DMS79 treated with DMSO at 0.1 percent for 48 hours (cell line): ENCODE measurements at places on chromosomes 6 and 20.
A peak's percentile ranks its signal among the peaks of the same experiment; 100 is the strongest.

DNA sequence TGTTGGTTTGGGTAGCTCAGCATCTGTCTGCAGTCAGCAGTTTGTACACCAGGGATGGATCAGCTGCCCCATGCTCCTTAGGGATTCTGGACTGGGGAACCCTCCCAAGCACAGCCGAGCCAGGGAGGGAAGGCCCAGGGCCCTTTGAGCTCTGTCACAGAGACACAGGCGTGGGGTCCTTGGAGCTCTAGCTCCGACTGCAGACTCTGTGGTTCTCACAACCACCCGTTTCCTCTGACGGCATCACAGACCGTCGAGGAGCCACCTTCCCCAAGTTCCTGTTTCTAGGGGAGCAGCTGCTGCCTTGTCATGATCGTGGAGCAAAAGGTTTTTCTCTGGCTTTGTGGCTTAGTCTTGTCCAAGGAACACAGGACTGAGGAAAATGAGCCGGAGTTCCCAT lies at the start of gene SLA2:
Gene SLA2, minus strand, starts transcription at position 199 of the 400 bp plus-strand sequence. CDS start 4,861 bp downstream, outside the sequence.
- DNase-seq = no peak

- DNase-seq = no peak
Measured at GRCh38 chr6:139054001-139054400, 25.5 kb downstream of the ABRACL start.

DNA sequence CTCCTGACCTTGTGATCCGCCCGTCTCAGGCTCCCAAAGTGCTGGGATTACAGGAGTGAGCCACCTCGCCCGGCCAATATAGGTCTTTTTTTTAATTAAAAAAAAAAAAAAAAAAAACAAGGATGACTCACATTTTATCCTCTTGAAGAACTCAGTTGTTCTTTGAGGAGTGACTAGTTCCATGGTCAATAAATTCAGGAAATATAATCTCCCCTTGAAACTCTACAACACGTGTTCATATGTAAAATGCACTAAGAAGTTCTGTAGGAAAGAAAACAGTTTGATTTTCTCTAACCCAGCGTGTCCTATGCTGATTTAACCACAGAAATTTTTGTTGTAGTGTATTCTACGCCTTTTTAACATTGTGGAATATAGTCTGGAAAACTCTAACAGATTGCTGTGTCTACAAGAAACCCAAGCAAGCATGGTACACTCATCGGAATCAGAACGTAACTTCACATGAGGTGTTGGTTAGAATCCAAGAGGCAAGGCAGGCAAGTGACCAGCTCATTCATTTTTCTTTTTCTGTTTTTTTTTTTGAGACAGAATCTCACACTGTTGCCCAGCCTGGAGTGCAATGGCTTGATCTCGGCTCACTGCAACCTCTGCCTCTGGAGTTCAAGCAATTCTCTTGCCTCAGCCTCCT lies 79.0 kb upstream of the ZNF217 start:
- no peak for DNase-seq

GRCh38 chr6:4451081-4451480 lies 315.7 kb upstream of the ECI2 start:
- no peak for DNase-seq

- DNase-seq = no peak
Measured at GRCh38 chr6:95690328-95690727, 113.0 kb downstream of the MANEA start.

DNA sequence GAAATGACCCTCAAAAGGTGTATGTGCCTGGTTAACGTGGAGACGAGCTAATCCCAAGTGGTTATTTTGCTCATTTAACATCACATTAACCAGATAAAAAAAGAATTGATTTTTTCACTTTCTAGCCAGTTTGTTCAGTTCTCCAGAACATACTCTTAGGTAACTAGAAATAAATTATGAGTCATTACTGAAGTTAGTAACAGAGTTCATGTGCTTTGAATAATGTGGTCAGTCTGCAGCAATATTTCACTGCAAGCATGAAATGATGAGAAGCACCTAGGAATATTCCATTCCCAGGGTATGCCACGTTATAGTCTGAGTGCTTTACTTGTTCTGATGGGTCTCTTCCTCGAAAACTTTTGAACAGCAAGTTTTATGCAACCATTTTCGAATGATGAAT lies 138.3 kb upstream of the INSM1 start:
- no peak for DNase-seq

DNA sequence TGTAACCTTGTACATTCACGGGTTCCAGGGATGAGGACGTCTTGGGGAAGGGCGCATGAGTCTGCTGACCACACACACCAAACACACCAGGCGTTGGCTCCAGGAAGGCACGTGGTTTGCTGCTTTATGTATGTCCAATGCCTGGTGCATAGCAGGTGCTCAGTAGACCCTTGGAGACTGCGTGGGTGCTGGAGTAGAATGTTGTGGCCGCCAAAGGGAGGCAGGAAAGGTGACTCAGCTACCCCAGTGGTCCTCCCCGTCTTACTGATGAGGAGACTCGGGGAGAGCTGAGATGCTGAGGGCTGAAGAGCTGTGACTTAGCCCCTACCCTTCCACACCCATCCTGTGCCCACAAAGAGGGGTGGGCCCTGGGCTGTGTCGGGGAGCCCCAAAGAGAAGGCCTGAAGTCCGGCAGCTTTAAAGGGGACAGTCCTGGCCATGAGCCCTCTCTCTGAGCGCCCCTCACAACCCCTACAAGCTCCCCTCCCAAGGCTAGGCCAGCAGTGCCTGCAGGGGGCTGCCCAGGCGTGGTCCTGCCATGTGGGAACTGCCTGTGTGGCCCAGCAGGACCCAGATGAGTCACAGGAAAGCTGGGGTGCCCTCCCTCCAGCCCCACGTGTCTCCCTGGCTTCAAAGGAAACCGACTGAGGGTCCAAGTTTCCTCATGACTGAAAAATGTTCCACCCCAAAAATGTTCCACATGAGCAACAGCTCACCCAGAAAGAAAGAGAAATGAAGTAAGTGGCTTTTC lies 28.0 kb upstream of the PTGIS start:
- no peak for DNase-seq

DNA sequence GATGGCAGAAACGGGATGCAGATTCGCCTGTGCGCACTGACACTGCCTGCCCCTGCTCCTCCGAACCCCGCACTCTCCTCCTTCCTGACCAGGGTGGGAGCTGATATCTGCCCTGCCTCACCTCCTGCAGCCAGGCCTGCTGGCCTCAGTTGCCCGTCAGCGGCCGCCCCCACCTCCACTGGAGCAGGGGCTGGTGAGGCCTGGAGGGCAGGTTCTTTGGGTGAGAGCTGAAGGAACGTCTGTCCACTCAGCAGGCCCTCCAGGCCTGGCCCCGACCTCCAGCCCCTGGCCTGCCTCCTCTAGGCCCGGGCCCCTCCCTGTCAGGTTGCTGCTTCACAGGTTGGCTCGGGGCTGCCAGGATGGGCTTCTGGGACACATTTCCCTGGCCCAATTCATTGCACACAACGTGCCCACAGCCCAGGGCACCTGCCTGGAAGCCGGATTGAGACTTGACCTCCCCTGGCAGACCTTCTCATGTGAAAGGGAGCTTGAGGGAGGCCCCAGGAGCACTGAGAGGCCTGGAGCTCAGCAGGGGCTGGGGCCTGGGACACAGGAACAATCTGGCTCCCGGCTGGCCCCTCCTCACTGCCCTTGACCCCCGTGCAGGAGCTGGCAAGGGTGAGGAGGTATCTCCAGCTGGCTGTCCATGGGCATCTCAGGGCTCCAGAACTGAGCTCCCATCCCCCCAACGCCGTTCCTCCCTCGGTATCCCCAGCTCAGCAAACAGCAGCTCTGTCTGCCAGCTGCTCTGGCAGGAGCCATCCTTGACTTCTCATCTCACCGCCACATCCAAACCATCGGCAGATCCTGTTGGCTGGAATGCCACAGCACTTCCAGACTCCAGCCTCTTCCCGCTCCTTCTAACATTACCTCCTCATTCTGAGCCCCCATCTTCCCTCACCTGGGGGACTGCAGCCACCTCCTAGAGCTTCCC lies 39.5 kb downstream of the SPDEF start:
- no peak for DNase-seq

DNA sequence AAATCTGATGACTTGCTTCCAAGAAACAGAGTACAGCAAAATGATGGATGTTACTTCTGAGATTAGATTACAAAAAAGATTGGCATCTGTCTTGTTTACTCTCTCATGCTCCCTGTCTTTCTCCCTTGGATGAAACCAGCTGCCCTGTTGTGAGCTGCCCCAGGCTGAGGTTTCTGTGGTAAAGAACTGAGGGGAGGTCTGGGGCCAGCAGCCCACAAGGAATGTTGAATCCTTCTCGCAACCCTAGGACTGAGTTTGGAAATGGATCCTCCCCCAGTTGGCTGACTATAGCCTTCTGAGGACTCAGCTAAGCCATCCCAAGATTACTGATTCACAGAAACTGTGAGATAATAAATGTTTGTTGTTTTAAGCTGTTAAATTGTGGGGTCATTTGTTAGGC lies 5.6 kb upstream of the HECA start:
- DNase-seq = no peak

DNA sequence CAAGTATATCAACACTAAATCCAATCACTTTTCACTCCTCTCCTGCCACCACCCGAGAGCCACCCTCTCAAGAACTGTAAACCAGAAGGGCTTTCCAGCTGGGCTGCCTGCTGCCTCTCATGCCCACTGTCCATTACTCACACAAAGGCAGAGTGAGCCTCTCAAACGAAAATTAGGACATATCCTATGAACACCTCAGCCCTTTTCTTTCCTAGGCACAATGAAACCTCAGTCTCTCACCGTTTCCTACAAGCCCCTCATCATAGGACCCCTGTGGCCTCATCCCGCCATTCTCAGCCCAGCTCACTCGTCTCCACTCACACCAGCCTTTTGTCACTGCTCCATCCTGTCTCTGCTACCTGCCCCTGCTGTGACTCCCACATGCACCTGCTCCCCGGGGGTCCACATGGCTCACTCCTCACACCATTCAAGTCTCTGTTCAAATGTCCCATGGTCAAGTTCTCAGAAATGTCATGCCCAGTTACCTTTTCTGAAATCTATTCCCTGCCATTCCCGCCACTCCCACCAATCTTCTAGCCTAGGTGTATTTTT lies 7.4 kb downstream of the HLA-F start:
- DNase-seq = no peak

DNA sequence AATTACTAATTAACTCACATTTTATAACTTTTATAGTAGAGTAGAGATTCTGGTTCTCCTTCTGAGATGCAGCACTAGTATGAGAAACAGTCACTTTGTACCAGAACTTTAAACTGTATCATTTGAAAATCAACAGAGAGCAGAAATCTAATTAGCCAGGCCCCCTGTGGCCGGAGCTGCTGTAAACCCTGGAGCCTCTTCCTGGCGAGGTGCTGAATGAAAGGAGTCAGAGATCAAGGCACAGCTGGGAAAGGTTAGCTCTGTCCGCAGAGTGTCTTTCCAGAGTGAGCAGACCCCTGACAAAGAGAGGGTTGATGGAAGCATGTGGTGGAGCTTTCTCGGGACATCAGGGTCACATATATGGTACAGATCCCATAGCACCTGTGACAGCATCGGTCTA lies 703.8 kb downstream of the RFPL4B start:
- DNase-seq = no peak

DNA sequence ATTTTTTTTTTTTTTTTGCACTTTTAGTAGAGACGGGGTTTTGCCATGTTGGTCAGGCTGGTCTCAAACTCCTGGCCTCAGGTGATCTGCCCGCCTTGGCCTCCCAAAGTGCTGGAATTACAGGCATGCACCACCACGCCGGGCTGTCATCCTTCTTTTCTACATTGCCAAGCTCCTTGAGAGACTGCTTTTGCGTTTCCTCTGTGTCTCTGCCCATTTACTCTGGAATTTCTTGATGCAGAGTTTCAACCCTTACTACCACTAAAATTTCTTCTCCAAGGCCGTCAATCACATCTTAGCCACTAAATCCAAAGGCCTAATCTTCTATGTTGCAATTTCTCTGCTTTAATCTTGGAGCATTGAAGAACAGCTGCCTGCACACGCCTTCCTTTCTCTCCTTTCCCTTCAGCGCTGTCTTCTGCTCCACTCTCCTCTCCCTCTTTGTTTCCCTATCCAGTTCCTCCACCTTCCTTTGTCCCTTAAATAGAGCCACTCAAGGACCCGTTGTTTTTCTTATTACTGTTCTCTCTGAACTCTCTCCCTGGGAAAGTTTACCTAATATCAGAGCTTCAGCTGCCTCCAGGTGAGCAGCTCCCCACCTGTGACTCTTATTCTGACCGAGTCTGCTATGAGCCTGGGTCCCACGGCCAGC lies 98.8 kb downstream of the SLC35B3 start:
- no peak for DNase-seq

GRCh38 chr6:46948699-46949098 lies 27.0 kb upstream of the ADGRF5 start:
- DNase-seq = no peak

DNA sequence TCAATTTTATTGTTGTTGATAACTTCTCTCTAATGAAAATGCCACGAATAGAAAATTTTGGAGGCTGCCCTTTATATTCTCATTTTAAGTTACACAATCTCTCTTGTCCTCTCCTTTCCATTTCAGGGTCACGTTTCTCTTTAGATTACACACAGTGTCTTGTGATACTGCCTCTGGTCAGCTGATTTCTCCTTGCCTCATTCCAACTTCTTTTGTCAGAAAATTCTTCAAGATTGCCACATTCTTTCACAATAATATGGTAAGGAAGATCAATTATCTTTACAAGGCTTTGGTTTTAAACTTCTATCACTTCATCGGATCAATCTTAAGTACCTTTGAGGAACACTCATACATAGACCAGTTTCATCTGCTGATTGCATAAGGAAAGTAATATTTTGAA lies 370.3 kb downstream of the RFPL4B start:
- DNase-seq = no peak

DNA sequence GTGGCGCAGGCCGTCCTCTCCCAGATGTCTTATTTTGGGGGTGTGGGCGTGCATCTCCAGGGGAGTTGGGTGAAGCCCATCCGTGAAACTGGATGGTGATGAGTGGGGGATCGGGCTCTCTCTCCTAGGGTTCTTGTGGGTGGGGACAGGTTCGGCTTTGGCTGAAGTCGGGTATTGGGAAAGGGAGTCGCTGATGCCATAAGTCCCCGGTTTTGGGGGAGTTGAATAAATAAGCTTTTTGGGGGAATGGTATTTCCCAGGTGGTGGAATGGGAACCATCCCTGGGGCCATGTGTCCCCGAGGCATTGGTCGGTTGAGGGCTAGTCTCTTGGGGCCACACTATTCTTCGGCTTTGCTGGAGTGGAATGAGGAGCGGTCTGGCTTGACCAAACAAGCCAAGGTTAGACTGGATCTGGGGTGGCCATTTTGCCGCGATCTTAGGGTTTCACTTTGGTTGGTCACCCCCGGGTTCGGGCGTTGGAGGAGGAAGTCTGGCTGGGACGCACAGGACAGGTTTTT lies 481 bp downstream of the ZNF133 start:
- peak; percentile 20 for DNase-seq

GRCh38 chr6:135722679-135723078 lies 128.8 kb upstream of the PDE7B start:
- no peak for DNase-seq
